ENCODE measurements at places on chromosomes 1 and 21. TPM values are rescaled to one million over a fixed set of nuclear protein-coding genes. Genes with fewer than 3 reads are reported as not detected.

Gene AIM2
- 1.8 TPM for total RNA-seq

Gene CSF1
- total RNA-seq: 45.0 TPM

Gene DUSP23
- 15.2 TPM for total RNA-seq

Gene KCNH1
- total RNA-seq: not detected

Gene CFHR5
- not detected for total RNA-seq

Gene MRPL24
- total RNA-seq: 52.2 TPM

Gene ZBTB8B
- under 0.01 TPM for total RNA-seq

Gene LRP8
- 40.4 TPM for total RNA-seq

Gene PHLDA3
- total RNA-seq: 32.5 TPM

Gene LAMC1
- total RNA-seq: 598 TPM

Gene RPS6KC1
- total RNA-seq: 21.7 TPM

Data from subcutaneous preadipocyte (primary cell).